Non-pigmented ciliary epithelial cell (primary cell): ENCODE measurements at places on chromosomes 5 and 9.
A peak's percentile ranks its signal among the peaks of the same experiment; 100 is the strongest.

GRCh38 chr5:36202521-36202961 lies 39.2 kb downstream of the NADK2 start:
- DNase-seq: peak; percentile 35

DNA sequence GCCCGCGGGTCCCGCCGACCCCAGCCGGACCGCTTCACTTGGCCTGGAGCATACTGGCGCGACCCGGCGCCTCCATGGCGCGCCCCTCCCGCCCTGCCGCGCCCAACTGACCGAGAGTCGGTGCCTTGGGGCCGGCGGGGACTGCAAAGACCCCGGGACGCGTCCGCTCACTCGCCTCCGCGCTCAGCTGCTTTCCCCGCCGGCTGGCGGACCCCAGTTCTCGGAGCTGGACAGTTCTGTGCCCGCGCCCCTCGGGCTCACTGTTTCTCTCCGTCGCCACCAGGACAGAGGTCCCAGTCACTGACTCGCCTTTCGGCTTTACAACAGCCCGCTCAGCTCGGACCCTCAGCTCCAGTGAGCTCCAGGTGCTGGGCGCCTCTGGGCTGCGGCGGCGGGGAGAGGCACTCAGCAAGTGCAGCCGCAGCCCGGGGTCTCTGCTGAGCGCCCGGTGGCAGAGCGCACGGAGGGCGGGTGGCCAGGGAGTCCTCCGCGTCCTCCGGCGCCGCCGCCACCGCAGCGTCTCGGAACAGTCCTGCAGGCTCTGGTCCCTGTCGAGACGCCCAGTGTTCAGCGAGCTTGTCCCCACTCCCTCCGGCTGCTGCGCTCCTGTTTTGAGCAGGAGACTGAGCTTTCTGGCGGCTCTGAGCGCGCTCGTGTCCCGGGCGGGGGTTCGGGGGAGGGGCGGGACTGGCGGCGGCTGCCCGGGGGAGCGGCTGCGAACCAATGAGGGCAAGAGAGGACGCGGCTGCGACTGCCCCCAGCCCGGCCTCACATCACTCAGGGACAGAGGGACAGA lies at the start of gene SMIM32:
SMIM32 (minus strand) TSS at position 637 of the 796 bp plus-strand sequence. CDS start 638 bp downstream, outside the sequence.
- DNase-seq: no peak

GRCh38 chr9:33233626-33234342 lies 6.2 kb upstream of the SPINK4 start:
- peak; percentile 83 for DNase-seq

DNA sequence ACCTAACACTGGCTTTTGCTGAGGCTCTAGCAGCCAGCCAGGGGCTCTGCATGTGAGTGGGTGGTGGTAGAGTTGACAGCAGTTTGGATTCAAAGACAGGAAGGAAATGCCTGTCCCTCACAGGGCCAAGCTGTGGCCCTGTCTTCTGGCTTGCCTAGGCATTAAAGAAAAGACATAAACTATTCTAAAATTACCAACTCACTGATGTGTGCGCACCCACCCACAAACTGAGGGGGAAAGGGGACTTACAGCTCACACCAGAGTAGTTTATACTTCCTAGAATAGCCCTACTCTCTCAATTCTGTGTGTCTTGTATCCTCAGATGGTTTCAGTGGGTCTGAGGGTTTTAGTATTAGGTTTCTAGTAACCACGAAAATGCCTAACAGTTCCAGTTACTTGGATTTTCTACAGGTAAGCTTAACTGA lies 18.3 kb upstream of the IL13 start:
- no peak for DNase-seq

GRCh38 chr9:119968836-119969707 lies 599.8 kb upstream of the BRINP1 start:
- DNase-seq: peak; percentile 11

DNA sequence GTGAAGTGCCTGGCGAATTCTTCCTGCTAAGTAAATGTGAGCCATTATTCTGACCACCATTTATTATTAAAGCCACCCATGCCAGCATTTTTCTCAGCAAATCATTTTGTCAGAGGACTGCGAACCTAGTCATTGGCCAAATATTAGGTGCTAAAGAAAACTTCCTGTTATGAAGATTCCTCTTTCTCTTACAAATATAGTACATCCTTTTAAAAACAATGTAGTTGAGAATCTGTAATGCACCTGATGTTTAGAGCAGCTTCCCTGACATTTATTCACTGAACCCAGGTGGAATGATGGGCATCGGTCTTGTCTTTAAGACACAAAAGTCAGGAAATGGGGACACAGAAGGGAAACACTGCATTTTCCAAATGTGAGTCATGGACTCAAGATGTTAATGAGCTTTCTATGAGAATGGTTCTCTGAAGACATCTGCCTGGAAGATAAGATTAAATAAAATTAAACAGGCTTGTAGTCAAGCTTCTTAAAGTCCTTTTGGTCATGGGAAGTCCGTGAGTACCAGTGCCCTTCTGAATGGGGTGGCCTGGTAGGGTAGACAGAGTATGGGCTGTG lies 290.6 kb downstream of the FBXL7 start:
- no peak for DNase-seq

- no peak for DNase-seq
Measured at GRCh38 chr5:176441921-176442323, 6.3 kb upstream of the FAF2 start.

DNA sequence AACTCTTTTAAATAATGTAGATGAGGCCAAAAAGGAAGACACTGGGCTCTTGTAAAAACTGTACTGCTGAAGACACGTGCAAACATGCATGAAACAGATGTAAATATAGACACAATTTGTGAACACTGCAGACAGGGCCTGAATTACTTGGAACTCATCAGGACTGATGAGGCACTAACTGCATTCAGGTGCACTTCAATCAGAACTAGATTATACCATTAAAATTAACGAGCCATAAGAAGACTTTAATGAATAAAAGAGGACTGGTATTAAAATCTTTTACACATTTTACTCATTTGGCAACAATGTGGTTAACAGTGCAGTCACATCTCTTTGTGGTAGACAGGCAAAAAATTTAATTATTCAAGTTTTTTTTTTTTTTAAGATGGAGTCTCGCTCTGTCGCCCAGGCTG lies 13.4 kb upstream of the ZCCHC9 start:
- no peak for DNase-seq

GRCh38 chr5:144142139-144142823 lies 28.2 kb downstream of the YIPF5 start:
- DNase-seq: no peak

DNA sequence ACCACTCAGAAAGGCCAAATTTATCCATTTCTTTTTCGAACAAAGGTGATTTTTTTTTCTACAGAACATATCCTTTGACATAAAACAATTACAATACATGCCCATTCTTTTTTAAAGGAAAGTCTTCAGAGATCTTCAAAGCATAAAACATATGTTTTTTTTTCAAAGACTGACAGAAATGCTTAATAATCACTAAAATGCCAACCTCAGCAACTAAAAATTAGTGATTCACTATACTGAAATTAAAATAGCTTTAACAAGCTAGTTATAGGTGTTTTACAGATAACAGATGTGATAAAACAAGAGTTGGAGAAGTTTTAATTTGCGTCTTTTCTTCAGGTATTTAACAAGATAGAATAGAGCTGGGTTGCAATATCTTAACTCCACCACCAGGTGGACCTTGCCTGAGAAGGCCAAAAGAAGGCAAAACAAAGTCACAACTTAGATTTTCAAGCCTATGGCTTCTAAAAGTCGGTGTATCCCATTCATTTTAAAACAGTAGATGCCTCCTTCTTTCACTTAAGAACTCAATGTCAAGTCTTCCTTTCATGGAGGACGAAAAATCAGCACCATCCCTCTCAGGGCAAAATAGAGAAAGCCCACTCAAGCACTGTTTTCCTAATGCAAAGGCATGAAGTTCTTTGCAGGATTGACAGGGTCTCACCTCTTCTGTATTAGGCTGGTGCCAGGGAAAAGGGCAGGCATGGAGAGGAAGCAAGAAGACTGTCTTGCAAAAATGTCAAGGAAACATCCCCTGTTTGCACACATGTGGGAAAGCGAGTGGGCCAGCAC lies 31.1 kb upstream of the CPLX2 start:
- no peak for DNase-seq

GRCh38 chr9:105842023-105842644 lies 147.8 kb downstream of the TMEM38B start:
- DNase-seq: peak; percentile 9
